ENCODE measurements at places on chromosomes 11 and 22. TPM values are rescaled to one million over a fixed set of nuclear protein-coding genes. Genes with fewer than 3 reads are reported as not detected.

The SHISAL1 gene
- total RNA-seq: 1.4 TPM

The NFAM1 gene
- not detected for total RNA-seq

The CTTN gene
- 270 TPM for total RNA-seq

The TENM4 gene
- 5.9 TPM for total RNA-seq

The LZTR1 gene
- total RNA-seq: 47.9 TPM

The APOA4 gene
- total RNA-seq: not detected

The RIMBP3B gene
- total RNA-seq: under 0.01 TPM

The ZC3H12C gene
- total RNA-seq: 16.5 TPM
